ENCODE measurements at places on chromosomes 1 and 21.

DNA sequence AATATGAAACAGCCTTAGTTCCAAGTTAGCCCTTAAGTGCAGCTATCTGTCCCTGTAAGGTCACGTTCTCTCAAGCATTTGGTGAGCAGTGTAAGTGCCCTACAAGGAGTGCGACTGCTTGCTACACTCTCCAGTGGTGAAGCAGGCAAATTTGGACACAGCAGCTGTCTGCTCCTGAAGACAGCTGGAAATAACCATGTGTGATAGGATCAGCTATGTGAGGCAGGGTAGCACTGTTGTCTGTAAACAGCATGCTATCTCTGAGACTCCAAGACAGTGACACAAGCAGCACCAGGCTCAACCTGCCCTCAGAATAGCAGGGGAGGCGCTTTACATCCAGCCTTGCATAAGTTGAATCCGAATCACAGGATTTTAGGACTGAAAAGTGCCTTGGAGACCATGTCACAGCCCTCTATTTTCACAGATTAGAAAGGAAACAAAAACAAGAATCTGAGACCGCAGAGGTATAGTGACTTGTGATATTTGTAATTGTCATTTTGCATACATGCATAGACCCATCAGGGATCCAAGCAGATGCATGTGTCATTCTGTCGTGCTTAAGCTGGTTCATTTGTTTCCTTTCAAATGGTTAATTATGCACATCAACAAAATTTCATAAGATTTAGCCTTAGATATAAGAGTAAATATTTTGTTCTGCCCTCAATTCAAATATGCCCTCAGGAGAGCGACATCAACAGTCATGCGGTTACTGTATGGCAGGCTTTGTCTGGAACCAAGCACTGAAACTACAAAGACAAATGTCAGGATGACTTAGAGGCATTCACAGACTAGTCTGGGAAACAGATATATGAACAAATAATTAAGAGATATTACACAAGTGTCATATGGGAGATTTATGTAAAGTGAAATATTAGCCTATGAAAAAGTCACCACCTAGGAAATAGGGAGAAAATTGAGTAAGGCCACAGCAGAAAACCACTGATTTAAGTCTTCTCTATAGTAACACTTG lies 134.9 kb upstream of the NRIP1 start:
- no peak for DNase-seq

GRCh38 chr1:178901482-178902125 lies 30.7 kb upstream of the ANGPTL1 start:
- DNase-seq: no peak

DNA sequence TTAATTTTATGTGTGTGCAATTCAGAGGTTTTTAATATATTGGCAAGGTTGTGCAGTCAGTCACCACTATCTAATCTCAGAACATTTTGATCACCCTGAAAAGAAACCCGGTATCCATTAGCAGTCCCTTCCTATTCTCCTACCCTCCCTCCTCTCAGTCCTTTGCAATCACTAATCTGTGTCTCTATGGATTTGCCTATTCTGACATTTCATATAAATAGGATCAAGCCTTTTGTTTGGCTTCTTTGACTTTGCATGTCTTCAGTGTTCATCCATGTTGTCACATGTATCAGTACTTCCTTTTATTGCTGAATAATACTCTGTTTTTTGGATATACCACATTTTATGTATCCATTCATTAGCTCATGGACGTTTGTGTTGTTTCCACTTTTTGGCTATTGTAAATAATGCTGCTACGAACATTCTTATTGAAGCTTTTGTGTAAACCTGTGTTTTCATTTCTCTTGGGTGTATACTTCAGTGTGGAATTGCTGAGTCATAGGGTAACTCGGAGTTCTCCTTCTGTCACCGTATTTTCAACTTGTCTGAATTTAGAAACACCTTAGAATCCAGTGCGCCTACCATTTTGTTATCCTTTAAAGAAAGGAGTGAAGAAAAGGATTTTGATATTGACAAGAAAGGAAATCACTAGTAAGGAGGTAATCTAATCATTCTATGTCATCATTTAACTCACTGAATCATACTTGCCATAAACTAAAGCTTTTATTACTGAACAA lies 3.4 kb downstream of the CEP85 start:
- DNase-seq: no peak

DNA sequence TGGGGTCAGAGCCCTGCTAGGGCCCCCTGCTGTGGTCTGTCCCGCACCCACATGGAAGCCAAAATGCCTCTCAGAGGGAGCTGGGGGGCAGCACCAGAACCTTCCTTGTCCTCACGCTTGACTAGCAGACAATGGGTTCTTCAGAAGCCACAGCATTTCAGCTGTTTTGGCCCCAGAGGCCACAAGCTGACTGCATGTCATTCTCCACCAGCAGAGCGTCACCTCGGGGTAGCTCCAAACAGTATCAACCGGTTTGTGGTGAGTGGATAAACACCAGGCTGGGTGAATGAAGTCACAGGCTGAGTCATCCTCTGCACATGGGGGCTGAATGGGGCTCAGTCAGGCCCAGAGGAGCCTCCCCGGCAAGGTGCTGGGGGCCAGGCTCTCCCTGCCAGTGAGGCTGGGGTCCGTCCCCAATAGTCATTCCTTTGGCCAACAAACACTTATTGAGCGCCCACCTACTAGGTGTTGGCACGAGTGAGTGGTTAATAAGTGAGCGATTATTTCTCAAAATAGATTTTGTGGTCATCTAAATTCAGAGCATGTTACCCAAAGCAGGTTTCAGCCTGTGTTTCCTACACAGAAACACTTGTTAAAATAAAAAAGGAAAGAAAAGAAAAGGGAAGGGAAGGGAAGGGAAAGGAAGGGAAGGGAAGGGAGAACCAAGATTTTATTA lies 9.1 kb downstream of the OLIG1 start:
- DNase-seq: no peak

DNA sequence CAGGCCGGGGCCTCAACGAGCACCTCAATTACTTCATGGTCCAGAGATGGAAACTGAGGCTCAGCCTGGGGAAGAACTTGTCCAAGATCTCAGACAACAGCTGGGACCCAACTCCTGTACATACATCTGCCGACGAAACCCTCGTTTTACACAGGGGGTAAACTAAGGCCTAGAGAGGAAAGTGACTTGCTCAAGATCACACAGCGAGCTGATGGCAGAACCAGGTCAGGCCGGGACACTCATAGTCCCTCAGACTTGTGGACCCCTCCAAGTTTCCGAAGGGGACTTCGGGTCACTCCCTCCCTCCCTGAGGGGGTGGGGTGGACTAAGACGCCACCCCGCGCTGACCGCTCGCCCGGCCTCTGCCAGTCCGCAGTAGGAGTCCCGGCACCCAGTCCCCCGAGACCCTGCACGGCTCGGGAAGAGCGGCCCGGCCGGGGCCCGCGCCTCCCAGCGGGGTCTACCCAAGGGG lies 430 bp downstream of the WASF2 start:
- DNase-seq: peak; percentile 8

- no peak for DNase-seq
These were observed 6.8 kb upstream of the ADAM15 start for GRCh38 chr1:155044365-155044764.

DNA sequence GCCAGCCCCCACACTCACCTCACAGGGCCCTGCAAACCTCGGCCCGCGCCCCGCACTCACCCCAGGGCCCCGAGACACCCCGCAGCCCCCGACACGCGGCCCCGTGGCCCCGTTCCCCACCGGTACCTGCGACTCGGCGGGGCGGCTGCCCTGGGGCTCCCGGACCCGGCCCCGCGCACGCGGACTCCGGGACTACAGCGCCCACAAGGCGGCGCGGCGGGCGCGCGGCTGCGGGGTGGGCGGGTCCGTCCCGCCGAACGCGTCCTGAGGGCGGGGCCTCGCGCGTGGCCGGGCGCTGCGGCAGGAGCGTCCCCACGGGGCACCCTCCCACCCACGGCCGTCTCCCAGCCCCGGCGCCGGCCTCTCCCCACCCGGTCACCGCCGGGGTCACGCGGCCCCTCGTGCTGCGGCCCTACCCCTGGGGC lies at the start of gene SLC19A1:
Gene SLC19A1 (minus strand): TSS at position 199 of the 425 bp plus-strand sequence. CDS start 4,481 bp downstream, outside the sequence.
- peak; percentile 62 for DNase-seq

DNA sequence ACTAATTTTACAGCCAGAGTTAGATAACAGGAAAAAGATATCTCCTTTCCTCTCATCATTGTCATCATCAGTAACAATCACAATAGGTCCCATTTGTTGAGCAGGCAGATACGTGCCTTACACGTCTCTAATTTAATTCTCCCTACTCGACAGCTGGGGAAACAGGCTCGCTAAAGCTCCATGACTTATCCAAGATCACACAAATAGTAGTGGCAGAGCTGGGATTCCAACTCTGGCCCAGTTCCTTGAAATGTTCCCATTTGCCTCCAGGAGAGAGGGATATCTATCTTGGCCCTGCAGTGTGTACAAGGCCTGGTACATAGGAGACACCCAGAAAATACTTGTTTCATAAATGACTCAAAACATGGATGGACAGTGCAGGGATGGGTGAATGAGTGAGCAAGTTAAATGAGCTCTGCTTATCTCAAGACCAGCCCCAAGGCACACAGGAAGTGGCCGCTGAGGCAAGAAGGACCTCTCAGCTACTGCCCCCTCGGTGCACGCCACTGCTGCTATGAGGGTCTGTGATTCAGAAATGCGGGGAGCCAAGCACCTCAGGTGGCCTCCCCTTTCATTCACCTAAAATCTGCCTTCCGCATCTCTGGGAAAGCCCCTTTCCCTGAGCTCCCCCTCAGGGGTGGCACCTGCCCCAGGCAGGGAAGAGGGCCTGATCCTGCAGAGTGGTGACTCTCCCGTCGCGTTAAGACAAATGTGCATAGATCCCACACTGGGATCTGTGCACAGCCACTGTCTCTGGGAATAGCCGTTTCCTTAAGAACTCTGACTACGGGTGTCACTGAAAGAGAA lies 3.6 kb downstream of the KCNN3 start:
- DNase-seq: no peak

- DNase-seq: no peak
These were observed at the start of gene UBL4B for GRCh38 chr1:110112143-110112542. Gene UBL4B (plus strand): TSS chr1:110112443. CDS start chr1:110112535, 92 bp downstream.

- no peak for DNase-seq
These were observed 139.5 kb downstream of the CNIH3 start for GRCh38 chr1:224755586-224755985.

GRCh38 chr1:118928739-118929554 lies 59.2 kb downstream of the TBX15 start:
- no peak for DNase-seq

DNA sequence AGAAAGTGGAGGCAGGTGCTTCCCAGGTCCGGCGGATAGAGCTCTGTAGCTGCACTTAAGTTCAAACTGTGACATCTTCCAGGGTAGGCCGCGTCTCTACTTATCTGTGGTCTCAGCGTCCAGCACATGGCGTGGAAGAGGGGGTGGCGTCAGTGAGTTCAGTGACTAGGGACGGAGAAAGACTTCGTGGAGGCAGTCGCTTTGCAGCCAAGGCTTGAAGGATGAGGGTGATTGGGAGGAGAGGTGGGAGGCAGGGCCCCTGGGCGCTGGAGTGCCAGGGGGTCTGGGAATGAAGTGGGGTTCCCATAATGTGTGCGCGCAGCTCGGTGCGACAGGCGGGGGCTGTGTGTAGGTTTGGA lies 444 bp upstream of the AGO1 start:
- DNase-seq: no peak

DNA sequence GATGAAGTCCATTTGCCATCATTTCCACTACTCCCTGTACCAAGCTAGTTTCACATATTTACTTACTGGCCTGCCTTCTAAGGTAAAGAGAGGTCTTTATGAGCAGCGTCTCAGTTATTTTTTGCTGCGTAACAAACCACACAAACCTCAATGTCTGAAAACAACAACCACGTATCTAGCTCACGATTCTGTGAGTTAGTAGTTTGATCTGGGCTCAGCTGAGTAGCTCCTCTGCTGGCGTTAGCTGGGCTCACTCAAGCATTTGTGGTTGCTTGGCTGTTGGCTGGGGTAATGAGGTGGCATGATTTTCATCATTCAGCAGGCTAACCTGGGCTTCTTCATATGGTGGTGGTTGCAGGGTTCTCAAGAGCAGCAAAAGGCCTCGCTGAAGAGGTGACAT lies 225.4 kb downstream of the FOXD2 start:
- DNase-seq: no peak

- DNase-seq: no peak
These were observed 76.1 kb upstream of the RGS2 start for GRCh38 chr1:192732787-192733186.

GRCh38 chr1:225850370-225850769 lies 31.8 kb downstream of the TMEM63A start:
- DNase-seq: no peak

DNA sequence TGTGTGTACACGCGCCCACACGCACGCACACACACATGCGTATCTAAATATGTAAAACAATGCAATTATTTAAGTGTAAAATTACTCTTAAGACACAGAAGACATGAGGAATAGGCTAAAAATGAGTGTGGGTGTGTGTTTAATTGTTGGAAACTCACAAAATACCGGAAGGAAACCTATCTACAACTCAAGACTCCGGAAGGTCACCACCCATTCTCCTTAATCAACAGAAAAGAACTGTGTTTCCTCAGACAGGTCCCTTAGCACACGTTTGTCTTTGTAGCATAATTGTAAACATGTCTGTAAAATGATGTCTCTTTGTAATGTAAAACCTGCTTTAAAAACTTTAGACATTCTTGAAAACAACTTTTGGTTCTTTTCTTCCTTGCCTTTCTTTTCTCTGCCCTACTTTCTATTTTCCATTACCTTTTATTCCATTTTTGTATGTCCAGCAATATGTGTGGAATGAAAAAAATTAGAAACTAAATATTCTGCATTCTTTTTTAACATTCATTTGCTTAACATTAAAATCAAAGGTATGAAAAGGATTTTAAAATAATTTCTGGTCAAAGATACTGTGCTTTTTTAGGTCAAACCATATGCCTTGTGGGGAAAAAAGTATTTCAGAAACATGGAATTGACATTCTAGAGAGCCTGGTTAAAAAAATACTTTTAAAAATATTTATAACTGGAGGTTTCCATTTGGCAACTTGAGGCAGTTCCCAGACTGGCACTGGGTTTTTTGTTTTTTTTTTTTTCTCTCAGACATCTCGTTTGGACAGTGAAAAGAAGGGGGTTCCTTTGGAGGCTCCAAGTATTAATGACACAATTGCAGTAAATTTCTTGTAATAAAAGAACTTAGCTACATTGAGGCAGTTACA lies 46.2 kb downstream of the ATP5PF start:
- DNase-seq: no peak

DNA sequence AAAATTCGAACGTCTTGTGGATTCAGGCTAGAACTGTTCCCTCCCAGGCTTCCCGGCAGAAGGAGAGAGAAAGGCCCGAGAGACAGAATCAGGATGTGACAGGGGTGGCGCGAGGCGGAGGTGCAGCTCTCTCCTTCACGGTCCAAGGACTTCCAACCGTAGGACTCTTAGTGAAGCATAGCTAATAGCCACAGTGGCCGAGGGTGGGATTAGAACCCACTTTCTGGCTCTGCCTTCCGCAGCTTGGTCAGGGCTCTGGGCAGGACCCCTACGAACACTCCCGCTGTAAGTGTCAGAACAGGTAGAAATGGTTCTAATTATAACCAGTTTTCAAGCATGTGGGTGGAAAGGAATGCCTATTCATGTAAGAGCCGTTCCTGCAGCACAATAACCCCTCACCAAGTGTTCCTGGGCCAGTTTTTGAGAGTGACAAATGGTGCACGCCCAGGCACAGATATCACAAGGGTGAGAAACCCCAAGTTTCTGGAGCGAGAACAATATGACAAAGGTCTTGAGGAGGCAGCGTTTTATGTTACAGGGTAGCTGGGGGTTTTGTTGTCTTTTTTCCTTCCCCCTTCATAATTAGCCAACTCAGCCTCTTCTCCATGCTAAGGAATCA lies 86.4 kb downstream of the SYF2 start:
- DNase-seq: no peak

- DNase-seq: no peak
These were observed 27.0 kb downstream of the NAV1 start for GRCh38 chr1:201565771-201566528.

Data from stimulated activated CD8-positive, alpha-beta memory T cell treated with anti-CD3 and anti-CD28 coated beads, Interleukin-4, amount 100 ng/mL, for 24 hours (primary cell).